ENCODE measurements at places on chromosomes 1 and 21.

GRCh38 chr1:161747801-161748200, 1.8 kb upstream of the DUSP12 start:
- H3K36me3 ChIP-seq = peaks cover 14% of the 10 kb centered on the region
- DNase-seq = no peak
- H3K27me3 ChIP-seq = peaks cover 21% of the 10 kb centered on the region

DNA sequence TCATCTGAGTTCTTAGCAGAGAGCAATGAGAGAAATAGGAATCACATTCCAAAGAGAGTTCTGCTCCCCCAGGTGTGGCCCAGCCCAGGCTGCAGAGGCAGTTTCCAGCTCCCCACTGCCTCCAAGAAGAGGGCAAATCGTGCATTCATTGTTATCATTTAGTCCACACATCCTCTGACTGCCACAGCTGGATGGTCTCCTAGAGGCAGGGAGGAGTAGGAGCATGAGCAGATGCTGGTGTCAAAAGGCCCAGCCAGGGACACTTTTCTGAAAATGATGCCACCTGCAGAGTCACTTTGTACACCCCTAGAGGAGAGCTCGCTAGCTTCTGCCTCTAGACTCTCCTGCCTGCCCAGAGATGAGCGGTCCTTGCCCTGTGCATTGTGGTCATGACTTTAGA, 33.6 kb upstream of the GNPAT start:
- no peaks in the 10 kb centered on the region for H3K36me3 ChIP-seq
- H3K27ac ChIP-seq = no peak overlapping the region
- H3K4me1 ChIP-seq = peaks cover 10% of the 10 kb centered on the region
- peaks cover 10% of the 10 kb centered on the region for H3K27me3 ChIP-seq
- DNase-seq = no peak

DNA sequence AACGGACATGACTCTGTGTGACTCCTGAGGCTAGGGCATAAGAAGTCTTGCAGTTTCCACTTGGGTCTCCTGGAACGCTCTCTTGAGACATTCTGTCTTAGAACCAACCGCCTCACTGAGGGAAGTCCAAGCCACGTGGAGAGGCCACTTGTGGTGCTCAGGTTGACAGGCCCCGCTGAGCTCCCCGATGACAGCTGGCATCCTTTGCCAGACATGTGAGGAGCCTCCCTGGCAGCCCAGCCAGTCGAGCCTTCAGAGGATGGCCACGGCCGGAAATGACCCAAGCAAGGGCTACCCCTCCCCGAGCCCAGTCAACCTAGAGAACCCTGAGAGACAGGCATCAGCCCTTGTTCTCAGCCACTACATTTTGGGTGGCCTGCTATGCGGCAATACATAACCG, 20.7 kb downstream of the PLEKHA6 start:
- DNase-seq = no peak
- H3K4me3 ChIP-seq = no peak overlapping the region
- peaks cover 14% of the 10 kb centered on the region for H3K27me3 ChIP-seq
- no peak overlapping the region for H3K27ac ChIP-seq

DNA sequence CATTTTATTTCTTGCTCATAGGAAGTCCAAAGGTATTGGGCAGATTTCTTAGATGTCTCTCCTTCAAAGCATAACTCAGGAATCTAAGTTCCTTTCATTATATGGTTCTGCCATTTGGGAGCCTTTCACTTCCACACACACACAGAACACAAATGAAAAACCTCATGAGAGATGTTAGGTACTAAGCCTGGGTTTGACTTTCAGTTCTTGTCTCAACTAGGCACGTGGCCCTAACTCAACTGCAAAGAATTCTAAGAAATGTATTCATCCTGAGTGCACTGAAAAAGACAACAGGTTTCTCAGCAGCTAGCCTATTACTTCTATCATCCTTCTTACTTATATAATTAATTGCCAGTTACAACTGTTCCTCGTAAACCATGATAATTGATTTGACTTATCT, 190.0 kb upstream of the SAMSN1 start:
- peak; percentile 75 for DNase-seq
- peaks cover 37% of the 10 kb centered on the region for H3K4me1 ChIP-seq
- peak overlapping the region; percentile 60 for H3K4me3 ChIP-seq
- H3K27me3 ChIP-seq = no peaks in the 10 kb centered on the region
- H3K36me3 ChIP-seq = peaks cover 5% of the 10 kb centered on the region

GRCh38 chr1:160711602-160712311, at the start of gene CD48:
TSS of gene CD48 (minus strand) at chr1:160711822. CDS start at chr1:160711763, 59 bp downstream.
- H3K36me3 ChIP-seq = no peaks in the 10 kb centered on the region
- H3K4me1 ChIP-seq = peaks cover 26% of the 10 kb centered on the region
- H3K27ac ChIP-seq = no peak within 1 kb of the TSS
- H3K4me3 ChIP-seq = no peak within 1 kb of the TSS
